ENCODE measurements at places on chromosomes 1 and 21.

- DNase-seq = no peak
Observed at GRCh38 chr1:239858057-239858456, 233.6 kb upstream of the FMN2 start.

DNA sequence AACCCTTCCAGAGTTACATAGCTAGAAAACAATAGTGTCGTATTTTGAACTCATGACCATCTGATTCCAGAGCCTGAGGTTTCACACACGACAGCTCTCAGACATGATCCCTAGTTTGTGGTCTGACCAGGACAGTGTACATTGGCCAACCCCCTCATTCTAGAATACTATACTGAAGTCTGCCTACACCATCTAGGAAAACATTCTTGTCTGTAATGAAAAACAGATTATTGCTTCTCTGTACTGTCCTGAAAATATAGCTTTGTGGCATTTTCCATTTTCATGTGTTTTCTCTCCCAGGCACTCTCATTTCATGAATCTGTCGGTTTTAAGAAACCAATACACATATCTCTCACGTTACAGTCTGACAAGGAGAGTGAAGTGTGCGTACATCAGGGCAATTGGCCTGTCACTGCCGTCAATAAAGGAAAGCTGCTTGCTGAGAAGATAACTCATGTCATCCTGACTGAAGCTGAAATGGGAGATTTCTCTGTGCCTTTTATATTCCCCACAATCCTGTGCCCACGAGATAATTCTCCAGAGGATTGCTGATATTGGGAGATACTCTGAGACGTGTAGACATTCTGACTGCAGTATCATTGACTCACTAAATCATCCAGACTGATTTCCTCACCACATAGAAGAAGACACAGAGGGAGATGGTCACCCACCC lies 585.6 kb downstream of the PLPP3 start:
- no peak for DNase-seq

- DNase-seq = peak; percentile 83
Observed at GRCh38 chr1:110619412-110620249, 13.5 kb upstream of the KCNA2 start.

GRCh38 chr1:187264995-187265602 lies 436.4 kb downstream of the PLA2G4A start:
- DNase-seq = no peak

DNA sequence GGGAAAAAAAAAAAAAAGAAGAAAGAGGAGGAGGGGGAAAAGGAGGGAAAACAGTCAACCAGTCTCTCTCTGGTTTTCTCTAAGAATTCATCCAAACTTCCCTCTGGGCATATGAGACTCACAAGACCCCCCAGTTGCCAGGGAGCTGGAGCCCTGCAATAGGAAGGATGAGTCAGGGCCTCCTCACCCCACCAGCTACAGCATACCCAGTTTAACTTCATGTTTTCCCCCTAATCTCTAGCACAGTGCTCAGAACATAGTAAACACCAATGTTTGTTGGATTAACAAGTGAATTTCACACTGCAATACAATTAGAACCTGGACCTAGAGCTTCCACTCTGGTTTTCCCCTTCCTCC lies 7.8 kb downstream of the F11R start:
- no peak for DNase-seq

- no peak for DNase-seq
Observed at GRCh38 chr1:174988539-174988938, 11.2 kb upstream of the CACYBP start.
